Karpas-422 (cell line): ENCODE measurements at places on chromosomes 7 and 10.

DNA sequence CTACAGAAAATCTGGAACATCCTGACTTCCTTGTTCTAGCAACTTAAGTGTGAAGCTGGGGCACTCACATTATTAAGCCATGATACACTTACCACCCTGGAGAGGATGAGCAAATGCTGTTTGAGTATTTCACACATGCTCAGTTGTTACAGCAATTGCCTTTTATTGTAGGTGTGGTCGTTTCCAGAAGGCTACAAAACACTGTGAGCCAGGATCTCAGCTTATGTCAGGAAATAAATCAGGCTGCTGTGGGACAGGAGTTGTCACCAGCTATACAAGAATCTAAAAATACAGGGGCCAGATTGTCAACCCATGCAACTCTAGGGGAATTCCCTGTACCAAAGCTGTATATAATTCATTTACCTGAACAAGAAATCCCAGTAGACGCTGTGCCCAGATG lies 273.3 kb upstream of the SP4 start:
- no peak for DNase-seq

- DNase-seq = no peak
Measured at GRCh38 chr7:48048113-48048512, 12.8 kb downstream of the C7orf57 start.

DNA sequence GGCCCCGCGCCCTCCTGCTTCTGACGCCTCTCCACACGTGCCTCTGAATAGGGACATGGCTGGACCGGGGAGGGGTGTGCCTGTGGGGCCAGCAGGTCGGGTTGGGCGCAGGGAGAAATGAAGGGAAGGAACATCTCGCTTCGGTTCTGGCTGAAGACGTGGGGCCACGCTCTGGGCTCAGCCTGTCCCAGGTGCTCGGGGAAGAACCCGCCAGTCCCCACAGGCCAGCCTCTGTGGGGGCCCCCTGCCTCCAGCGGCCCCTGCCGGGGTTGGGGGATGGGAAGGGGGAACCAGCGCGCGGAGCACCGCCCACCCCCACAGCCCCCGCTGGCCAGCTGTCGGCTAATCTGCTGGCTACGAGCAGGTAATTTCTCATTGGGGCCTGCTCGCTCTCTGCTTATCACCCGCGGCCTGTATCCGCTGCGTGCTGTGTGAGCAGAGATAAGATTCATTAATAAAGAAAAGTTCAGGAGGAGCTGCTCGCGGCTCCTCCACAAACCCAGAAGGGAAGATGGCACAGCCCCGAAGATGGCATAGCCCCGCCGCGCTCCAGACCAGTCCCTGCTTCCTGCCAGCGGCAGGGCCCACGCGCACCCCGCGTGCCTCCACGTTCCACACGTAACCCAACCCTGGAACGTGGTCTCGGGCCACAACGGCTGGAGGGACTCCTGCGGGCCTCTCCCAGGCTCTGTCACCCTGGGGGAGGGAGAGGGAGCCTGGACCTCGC lies 186.2 kb downstream of the ELFN1 start:
- DNase-seq = no peak

GRCh38 chr10:53978301-53978700 lies 822.7 kb downstream of the PCDH15 start:
- no peak for DNase-seq

DNA sequence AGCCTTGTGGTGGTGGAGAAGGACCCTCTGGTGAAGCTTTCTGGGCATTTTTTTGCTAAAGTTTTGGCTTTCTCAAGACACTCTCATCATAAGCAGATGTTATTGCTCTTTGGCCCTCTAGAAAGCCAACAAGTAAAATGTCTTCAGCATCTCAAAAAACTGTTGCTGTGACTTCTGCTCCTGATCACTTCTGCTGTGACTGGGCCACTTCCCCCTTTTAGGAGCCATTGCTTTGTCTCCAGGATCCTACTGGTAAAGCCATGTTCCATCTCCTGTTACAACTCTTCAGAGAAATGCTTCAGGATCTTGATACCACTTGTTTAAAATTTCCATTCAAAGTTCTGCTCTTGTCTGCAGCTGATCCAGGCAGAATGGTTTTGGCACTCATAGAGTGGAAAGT lies 10.9 kb downstream of the PARP12 start:
- DNase-seq = no peak

DNA sequence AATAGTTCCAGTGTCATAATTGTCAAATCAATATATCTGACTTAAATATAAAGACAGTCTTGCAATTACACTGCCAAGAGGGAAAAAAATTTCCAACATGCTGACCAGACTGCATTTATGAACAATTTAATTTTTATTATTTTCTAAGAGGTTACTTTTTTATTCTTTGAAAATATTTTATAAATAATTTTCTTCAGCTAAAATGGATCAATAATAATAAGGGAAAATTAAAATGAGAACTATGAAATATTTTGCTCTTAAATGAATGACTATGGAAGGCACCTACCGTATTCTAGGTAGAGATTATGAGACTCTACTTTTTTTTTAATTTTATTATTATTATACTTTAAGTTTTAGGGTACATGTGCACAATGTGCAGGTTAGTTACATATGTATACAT lies 1032.5 kb upstream of the LRRN3 start:
- no peak for DNase-seq

- DNase-seq = no peak
Measured at GRCh38 chr7:119963654-119964053, 309.3 kb upstream of the KCND2 start.

- DNase-seq = no peak
Measured at GRCh38 chr7:80324032-80324431, 187.8 kb downstream of the GNAT3 start.

- no peak for DNase-seq
Measured at GRCh38 chr10:89279421-89279869, 22.4 kb upstream of the IFIT2 start.

GRCh38 chr7:36082910-36083309 lies 70.1 kb upstream of the EEPD1 start:
- no peak for DNase-seq

DNA sequence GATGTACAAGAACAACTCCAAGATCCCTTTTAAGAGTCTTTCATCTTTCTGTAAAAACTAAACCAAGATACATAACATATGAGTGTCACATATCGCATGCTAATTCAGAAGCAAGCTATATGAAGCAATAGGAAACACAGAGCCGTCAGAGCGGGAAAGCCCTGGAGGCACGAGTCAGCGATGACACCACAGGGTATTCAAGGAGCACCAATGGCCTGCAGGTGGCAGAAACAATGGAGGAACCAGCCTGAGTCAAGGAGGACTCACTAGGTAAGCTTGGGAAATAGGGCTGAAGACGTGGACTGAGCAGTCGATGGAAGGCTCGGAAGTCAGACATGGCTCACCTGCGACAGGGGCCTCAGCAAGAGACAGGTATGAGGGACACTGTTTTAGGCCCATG lies 214.4 kb downstream of the FAM107B start:
- no peak for DNase-seq

- no peak for DNase-seq
Measured at GRCh38 chr10:52617346-52617745, 155.2 kb downstream of the MBL2 start.
